ENCODE measurements at places on chromosomes 5 and 9.

GRCh38 chr9:116345817-116346216 is 192.2 kb downstream of the PAPPA start:
- DNase-seq, result no peak

DNA sequence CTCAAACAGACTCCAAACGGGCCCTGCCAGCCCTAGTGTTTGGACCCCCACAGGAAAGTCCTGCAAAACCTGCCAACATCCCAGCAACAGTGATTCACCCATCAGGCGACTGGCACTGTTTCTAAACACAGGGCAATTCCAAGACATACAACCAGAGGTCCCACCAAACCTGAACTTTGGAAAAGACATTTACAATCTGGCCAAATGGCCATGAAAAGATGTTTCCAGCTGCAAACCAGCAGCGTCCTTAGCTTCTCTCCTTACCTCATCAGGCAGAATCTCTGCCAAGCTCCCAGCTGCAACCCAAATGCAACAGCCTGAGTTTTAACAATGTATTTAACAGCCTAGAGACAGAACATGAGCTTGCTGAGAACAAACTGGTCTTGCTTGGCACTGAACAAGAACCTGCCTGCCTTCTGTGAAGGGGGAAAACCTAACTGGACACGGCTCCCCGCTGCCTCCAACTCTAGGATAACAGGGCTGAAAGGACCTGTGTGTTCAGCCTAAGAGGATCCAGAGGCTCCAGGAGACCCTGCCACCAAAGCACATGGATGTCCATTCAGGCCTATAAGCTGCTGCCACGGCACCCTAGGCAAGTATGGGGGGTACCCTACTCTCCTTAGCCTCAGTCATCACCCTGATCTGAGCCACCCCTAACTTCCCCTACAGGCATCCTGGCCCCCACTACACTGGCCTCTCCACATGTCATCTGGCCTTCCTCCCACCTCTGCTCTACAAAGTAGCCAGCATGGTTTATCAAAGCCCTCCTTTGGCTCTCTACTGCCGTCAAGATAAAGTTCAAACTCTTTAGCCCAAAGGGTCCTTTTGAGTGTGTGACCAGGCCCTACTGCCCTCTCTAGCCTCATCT is 5.6 kb downstream of the P4HA2 start:
- DNase-seq, result no peak

- no peak for DNase-seq
These were observed 24.5 kb downstream of the RETREG1 start for GRCh38 chr5:16592255-16592654.

- no peak for DNase-seq
These were observed 35.6 kb upstream of the ANKRD33B start for GRCh38 chr5:10528056-10528816.
